Stimulated activated CD4-positive, alpha-beta T cell treated with anti-CD3 and anti-CD28 coated beads, Interleukin-1b, Interleukin-23, amount 100 ng/mL, for 1 hour (primary cell): ENCODE measurements at places on chromosomes 3 and 15.

GRCh38 chr3:193388361-193388760 is 9.8 kb upstream of the ATP13A5 start:
- DNase-seq = no peak

- no peak for DNase-seq
These were observed 8.1 kb downstream of the NKTR start for GRCh38 chr3:42608581-42608980.

DNA sequence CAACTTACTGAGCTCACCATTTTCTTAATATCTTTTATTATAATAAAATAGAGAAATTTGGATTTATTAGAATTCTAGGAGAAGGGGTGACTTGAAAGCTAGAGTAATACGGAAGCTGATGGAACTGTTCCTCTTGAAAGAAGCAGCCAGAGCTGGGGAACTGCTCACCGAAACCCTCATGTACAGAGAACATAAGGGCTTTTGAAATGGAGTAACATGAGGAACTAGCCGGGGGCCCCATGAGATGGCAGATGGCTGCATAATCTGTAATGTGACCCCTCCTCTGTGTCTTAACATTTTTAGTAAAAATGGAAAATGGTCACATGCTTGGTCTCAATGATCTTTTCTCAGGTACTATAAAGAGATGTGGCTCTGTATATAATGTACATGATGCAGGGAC is 15.7 kb upstream of the DYNC1LI1 start:
- no peak for DNase-seq

DNA sequence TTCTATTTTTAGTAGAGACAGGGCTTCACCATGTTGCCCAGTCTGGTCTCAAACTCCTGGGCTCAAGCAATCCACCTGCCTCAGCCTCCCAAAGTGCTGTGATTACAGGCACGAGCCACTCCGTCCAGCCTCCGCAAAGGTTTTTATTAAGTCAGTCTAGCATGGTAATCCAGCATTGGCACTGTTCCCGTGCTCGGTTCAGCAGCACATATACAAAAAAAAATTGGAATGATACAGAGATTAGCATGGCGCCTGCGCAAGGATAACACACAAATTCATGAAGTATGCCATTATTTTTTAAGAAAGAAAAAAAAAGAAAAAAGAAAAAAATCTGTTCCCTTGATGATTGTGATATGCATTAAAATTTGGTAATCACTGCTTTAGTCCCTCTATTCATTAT is 8.5 kb downstream of the CKMT1A start:
- DNase-seq = no peak

GRCh38 chr3:183385698-183386613 is 42.5 kb downstream of the MCF2L2 start:
- DNase-seq = no peak

- no peak for DNase-seq
These were observed 922 bp downstream of the RAB11A start for GRCh38 chr15:65869954-65870871.

DNA sequence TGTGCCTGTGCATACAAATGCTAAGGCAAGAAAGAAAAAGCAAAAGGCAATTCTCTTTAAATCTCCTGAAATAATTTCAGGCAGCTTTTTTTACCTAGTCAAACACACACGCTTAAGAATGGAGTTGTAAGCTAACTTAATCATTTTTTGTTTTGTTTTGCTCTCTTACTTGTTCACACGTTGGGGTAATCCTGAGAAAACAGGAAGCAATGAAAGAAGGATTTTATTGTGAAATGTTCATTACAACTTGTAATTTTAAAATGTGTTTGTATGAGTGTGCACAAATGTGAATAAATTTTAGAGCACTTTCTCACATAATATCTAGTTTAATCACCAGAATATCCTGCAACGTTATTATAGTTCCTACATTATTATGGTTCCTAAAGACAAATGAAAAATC is 263.8 kb downstream of the LPP start:
- no peak for DNase-seq

- no peak for DNase-seq
These were observed 95.4 kb upstream of the KCNAB1 start for GRCh38 chr3:156024904-156025533.

GRCh38 chr15:98164986-98165385 is 204.5 kb downstream of the ARRDC4 start:
- no peak for DNase-seq

- no peak for DNase-seq
These were observed 9.8 kb downstream of the KLHL24 start for GRCh38 chr3:183645254-183645653.

DNA sequence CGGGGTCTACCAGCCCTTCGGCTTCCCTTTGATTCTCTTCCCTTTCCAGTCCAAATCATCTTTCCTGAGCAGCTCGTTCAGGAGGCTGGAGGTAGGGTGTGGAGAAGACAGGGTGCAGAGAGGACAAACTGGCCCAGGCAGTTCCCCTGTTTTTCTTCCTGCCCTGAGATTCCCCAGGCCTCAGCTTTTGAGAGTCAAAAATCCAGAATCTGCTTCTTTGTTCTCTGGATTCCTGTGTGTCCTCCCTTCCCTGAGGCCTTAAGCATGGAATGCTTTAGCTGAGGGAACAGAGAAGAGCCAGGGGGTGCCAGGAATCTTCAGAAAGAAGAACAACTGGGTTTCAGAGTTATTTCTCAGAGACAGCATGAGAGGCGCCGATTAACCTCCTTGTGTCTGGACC is 26.7 kb upstream of the LRTM1 start:
- DNase-seq = no peak

DNA sequence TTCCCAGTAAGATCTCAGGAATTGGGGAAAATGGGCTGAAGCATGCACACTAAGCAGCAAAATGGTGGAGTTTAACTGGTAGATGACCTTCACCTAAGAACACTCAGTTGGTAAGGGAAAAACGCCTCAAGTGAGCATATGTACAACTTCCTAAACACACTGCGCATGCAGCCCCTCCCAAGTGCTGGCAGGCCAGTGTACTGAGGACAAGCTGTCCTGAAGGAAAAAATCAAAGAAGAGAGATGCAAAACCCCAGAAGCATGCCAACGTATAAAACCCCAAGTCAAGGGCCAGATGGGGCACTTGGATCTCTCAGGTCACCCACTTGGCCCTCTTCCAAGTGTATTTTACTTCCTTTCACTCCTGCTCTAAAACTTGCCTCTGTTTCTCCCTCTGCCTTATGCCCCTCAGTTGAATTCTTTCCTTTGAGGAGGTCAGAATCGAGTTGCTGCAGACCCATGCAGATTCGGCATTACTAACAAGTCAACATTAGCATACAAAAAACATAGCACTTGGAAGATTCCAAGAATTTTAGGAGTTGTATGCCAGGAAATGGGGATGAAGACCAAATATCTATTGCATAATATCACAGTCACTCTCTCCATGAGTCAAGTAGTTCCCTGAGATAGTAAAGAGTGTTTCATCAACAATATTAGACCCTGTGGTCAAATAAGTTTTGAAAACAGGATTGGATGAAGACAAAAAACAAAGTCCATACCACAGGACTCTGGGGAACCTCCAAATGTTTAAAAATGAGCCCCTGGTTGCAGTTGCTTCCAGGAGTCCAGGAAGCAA is 10.8 kb upstream of the FYCO1 start:
- no peak for DNase-seq

- no peak for DNase-seq
These were observed 34.7 kb upstream of the NOX5 start for GRCh38 chr15:68979816-68980215.

DNA sequence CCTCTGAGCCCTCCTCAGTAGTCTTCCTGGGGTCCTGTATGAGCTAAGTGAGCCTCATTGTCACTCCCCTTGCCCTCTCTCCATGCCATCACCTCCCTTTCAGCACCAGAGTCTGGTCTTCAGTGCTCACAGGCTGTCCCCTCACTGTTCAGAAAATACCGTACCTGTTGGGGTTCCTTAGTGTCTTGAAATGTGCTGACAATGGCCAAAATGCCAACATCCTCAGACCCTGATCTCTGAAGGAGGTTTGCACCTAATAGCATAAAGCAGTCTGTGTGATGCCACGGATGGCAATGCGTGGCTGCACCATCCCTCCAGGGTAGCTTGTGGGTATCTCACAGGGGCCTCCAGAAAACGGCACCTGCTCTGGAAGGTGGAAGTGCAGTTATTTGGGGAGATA is 301.0 kb upstream of the TLE3 start:
- no peak for DNase-seq

- no peak for DNase-seq
These were observed 235.6 kb downstream of the CLSTN2 start for GRCh38 chr3:140170612-140171011.

DNA sequence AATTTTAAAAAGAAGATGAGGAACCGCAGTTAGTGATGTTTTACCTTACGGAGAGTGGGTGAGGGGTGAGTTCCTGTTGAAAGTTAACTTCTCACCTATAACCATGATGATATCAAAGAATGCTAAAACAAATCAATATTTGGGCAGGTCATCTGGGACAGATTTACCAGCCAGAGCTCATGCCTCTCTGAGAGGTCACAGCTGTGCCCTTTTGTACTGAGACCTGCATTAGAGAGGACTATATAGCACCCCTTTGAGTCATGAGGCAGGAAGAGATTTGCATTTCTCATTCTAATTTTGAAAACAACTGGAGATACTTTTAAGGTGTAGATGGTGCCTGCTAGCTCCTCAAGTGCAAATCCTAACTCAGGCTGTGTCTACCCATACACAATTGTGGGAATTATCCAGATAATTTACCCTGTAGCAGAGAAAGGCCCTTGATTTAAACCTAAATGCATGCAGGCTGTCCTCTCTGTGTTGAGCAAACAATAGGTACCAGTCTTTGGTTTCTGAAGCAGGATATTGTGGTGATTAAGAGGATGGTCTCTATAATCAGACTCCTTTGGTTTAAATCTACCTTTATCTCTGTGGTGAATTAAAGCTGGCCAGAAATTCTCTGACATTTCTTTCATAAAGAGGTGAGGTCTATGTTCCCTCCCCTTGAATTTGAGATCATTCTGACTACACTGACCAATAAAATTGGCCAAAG is 5.8 kb upstream of the TM4SF4 start:
- no peak for DNase-seq

DNA sequence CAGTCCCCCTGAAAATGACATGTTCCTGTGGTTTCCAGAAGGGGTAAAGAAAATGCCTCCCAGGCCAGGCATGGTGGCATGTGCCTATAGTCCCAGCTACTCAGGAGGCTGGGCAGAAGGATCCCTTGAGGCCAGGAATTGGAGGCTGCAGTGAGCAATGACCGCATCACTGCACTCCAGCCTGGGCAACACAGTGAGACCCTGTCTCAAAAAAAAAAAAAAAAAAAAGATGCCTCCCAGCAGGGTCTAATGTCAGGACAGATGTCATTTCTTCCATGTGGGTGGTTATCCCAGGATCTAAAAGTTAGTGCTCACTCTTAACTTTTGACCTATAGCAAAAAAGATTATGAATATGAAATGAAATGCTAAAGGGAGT is 13.4 kb downstream of the LCMT2 start:
- DNase-seq = no peak

GRCh38 chr3:122996038-122996580 is 31.5 kb downstream of the SEMA5B start:
- no peak for DNase-seq

GRCh38 chr3:102087236-102087635 is 237.9 kb downstream of the NFKBIZ start:
- DNase-seq = no peak

GRCh38 chr15:85649372-85649771 is 145.4 kb downstream of the KLHL25 start:
- no peak for DNase-seq

DNA sequence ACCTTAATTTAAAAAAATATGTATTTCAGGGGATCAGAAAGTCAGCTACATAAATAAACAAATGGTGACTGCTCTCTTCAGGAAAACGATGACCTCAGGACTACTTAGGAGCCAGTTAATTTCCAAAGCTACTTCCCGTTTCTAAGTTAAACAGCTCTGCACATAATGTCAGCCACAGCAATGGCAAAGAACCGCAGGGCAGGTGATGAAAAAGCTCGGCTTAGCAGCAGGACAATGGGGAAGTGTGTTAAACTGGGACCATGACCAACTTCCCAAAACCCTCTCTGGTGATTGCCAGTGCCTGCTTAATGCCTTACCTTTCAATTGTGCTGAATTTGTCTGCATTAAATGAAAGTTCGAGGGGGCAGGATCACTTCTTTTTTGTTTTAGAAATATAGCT is 258.9 kb downstream of the FHIT start:
- DNase-seq = no peak

- no peak for DNase-seq
These were observed 6.5 kb downstream of the A4GNT start for GRCh38 chr3:138125548-138126221.

DNA sequence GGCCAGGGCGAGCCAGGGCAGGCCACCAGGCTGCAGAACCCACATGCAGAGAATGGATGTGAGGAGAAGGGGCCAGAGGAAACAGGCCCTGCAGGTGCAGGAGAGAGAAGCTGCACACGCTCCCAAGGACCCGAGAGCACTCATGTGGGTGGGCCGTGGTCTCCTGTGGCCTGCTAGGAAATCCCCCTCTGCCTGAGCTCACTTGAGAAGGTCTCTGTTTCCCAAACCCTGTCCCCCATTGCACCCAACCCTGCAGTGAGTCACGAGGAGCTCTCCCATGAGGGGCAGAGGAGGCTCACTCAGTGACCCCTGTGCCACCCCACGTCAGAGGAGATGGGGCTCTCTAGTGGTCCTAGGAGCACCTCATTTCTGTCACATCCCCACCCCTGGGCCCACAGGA is 111.1 kb downstream of the KLF13 start:
- no peak for DNase-seq

GRCh38 chr15:63283126-63283525 is 5.7 kb downstream of the APH1B start:
- no peak for DNase-seq

DNA sequence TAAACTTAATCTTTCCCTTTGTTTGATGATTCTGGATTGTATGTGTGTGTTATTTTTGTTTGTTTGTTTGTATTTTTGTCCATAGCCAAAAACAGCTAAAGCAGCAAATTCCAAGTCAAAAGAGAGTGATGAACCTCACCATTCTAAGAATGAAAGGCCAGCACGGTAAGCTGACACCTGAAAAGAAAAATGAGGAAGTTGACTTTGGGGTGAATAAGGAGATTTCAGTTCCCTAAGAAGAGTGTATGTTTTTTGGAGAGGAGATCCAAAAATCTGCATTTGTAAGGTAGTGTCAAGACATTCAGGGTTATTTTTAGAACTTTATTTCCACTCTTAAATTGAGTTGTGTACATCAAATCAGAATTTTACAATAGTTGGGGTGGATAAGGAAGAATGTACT is 52.3 kb upstream of the UTS2B start:
- DNase-seq = no peak

- DNase-seq = no peak
These were observed 86.8 kb downstream of the CCK start for GRCh38 chr3:42179110-42179725.
